Naive thymus-derived CD4-positive, alpha-beta T cell (primary cell): ENCODE measurements at places on chromosomes 2 and 18. TPM values are rescaled to one million over a fixed set of nuclear protein-coding genes. Genes with fewer than 3 reads are reported as not detected.

Gene OSR1
- total RNA-seq: not detected

DNA sequence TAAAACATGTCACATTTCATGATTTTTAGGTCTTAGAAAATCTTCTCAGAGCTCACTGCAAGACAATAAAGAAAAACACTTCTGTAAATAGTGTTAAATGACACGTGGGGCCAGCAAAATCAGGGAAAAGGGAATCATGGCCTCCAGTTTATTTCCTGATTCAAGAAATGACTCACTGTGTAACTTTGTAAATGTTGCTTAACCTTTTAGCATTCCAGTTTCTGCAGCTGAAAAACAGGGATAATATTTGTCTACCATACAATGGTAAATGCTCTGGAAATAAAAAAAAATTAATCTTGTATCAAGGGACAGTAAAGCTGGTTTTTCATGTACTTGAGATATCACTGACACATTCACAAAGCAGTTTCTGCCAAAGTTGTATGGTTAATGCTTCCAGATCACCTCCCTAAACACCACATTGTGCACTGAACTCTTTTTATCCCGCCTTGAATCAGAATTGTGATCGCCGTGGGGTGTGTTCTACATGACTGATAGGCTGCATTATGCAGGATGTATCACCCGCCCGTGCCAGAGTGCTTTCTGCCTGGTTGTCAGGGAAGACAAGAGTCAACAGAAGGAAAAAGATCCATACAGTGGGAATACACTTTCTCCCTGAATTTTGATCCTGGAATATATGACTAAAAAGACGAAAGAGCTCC is 238.8 kb downstream of the IKZF2 start:
- no peak for DNase-seq

GRCh38 chr2:25131567-25132298 is 36.6 kb downstream of the POMC start:
- no peak for DNase-seq

Gene CSRNP3
- total RNA-seq: not detected

GRCh38 chr2:66489436-66489835 is 54.5 kb downstream of the MEIS1 start:
- DNase-seq: no peak

DNA sequence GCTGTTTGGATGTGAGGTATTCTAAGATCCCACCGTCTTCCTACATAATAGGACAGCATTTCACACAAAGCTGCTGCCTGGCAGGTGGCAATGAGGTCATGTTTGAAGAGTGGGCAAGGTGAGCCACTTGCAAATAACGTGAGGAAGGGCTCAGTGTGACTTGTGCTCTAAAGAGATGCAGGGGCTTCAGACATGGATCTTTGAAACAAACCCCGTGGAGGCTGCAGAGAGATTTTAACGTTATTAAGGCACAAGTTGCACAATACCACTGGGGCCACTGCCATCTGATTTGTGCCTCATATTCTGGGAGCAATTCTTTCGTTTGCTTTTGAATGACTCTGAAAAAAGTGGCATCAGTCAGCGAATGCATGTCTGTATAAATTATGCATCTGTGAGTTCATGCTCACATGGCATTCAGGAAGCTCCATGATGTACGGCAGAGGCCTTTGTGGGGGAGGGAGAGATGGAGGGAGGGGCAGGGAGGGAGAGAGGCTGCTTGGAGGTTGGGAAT is 362.0 kb downstream of the SOX11 start:
- DNase-seq: no peak

DNA sequence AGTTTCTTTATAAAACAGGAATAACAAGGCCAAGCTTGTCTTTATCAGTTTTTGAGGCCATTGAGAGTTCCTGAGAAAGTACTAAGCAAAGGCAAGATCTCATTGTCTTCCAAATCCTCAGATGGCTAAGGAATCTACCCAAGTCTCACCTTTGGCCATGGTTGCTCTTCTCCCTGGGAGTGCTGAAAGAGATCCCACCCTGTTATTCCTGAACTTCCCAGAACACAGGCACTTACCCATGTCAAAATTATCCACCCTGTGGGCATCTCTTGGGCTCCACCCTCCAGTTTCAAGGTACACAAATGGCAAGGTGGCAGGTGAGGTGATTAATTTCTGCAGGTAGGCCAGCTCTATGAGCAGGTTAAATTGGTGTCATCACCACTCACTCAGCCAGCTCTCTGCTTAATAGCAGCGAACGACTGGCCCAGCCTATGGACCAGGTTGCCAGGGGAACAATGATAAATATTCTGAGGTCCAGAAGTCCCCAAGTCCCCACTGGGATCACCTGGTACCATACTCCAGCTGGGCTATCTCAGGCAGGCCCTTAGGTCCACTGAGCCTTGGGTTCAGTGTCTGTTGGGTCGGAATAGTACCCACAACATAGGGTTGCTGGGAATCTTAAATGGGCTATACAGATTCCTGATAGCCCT is 2.3 kb upstream of the SPRED2 start:
- no peak for DNase-seq

DNA sequence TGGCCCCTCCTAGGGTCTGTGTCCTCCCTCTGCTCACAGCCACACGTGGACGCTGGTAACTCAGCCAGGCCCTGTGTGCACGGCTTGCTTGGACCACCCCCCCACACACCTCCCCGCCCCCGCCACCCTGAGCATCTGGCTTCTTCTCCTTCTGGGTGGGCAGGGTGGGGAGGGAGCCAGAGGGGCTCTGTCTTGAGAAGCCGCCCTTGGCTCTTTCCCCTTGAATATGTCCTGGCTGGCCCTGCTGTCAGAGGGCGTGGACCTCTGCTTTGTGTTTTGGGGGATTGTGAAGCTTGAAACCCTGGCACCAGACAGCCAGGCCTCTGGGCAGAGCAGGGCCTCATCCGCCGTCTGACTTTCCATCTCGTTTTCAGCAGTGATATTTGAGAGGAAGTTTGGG is 72.1 kb downstream of the GLI2 start:
- no peak for DNase-seq

Gene ZSWIM2
- not detected for total RNA-seq

Gene SOWAHC
- total RNA-seq: 1.2 TPM

Gene SCN2A
- total RNA-seq: not detected

GRCh38 chr18:8003878-8004675 is 437.0 kb downstream of the PTPRM start:
- no peak for DNase-seq

Gene GALNT14
- not detected in 2 replicates for total RNA-seq

- DNase-seq: no peak
Observed at GRCh38 chr2:105325389-105325963, 4.1 kb downstream of the TGFBRAP1 start.

Gene RETREG2
- total RNA-seq: 70.2 TPM

DNA sequence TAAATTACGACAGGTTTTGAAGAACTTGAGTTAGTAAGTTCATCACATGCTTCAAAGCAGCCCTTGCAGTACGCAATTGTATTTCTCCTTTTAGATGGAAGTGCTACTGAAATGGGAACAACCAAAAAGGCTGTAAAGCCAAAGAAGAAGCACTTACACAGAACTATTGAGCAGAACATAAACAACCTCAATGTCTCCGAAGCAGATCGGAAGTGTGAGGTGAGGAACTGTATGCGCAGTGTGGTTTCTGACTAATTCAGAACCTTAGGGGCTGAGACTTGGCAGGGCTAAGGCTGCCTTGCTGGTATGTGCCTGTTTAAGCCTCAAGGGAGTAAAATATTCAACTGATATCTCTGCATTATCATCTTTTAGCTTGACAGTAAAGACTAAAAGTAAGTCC is 8.4 kb downstream of the NCAPH start:
- DNase-seq: no peak

Gene GPC1
- 4.4 and 4.5 TPM in 2 replicates for total RNA-seq

DNA sequence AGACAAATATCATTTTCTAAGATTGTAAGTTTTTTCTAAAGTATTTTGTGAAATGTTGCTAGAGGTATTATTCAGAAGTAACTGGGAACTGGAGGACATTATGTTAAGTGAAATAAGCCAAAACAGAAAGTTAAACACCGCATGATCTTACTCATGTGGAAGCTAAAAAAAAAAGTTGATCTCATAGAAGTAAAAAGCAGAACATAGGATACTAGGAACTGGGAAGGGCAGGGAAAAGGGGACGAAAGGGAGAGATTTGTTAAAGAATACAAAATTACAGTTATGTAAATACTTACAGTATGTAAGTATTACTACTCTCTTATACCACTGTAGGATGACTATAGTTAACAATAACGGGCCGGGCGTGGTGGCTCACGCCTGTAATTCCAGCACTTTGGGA is 46.7 kb upstream of the CDKL4 start:
- no peak for DNase-seq

Gene STPG4
- 0.24 TPM for total RNA-seq

Gene OBSL1
- total RNA-seq: 0.19 TPM

Gene APCDD1
- total RNA-seq: 0.81 TPM

GRCh38 chr18:21210278-21210677 is 31.8 kb upstream of the GREB1L start:
- no peak for DNase-seq

DNA sequence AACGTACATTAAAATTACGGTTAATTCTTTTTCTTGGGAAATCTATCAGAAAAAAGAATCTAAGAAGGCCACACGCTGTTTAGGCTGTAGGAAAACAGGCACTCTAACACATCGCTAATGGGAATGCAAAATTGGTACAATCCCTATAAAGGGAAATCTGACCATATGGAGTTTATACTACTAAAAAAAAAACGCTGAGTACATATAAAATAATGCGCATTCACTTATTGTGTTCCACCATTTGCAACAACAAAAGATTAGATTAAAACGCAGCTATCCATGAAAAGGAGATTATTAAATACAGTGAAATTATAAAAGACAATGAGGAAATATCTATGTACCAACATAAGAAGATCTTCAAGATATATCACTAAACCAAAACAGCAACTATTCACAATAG is 62.8 kb downstream of the SMC6 start:
- no peak for DNase-seq

Gene INO80D
- total RNA-seq: 43.1 TPM

Gene RPRD1A
- 51.3 TPM for total RNA-seq

- DNase-seq: no peak
Observed at GRCh38 chr2:172052000-172052983, 33.0 kb upstream of the DLX1 start.

Gene FBXO15
- total RNA-seq: 1.3 TPM

GRCh38 chr2:170715062-170715931 is at the start of gene SP5:
Gene SP5, plus strand, starts transcription at chr2:170715337. Its CDS starts 176 bp downstream, at chr2:170715513.
- DNase-seq: peak; percentile 56

Gene HOXD12
- not detected for total RNA-seq

- no peak for DNase-seq
Observed at GRCh38 chr2:99689145-99689742, 199.4 kb upstream of the REV1 start.

Gene RIT2
- not detected for total RNA-seq

DNA sequence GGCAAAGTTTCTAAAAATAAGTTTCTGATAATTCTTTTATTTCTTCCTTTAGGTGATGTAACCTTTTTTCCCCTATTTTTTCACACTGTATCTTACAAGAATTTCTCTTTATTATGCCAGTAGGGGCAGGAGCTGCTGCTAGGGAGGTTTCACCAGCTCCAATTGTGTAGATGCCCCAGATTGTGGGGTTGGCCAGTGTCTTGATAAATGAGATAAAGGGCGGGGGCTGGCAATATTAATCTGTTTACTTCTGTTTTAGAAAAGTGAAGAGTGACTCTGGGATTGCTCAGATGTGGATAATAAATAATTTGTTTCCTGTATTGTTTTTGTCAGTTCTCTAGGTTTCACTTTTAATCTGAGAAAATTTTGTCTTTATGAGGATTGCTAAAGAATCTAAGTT is 190.4 kb downstream of the MC4R start:
- DNase-seq: no peak

DNA sequence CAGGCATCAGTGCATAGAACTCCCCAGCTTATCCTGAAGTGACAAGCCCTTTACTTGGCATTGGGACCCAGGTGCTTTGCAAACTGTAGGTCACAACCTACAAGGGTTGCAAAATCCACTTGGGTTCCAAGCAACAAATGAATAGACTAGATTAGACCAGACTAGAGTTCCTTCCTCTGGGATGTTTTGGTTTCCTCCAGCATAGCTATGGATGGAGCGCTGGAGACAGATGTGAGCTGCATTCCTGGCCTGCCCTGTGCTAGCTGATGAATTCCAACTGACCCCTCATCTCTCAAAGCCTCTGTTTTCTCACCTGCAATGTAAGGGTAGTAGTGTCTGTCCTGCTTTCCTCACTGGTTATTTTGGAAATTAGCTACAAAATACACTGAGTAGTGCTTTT is 86.2 kb downstream of the NPAS2 start:
- no peak for DNase-seq

DNA sequence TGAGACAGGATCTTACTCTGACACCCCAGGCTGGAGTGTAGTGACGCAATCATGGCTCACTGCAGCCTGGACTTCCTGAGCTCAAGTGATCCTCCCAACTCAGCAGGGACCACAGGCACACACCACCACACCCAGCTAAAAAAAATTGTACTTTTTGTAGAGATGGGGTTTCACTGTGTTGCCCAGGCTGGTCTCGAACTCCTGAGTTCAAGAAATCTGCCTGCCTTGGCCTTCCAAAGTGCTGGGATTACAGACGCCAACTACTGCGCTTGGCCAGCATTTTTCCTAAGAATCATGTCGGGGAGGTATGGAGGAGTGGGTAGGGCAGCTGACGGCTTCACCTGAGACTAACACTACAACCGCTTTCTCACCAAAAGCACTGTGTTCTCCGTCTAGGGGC is 50.4 kb downstream of the CYP26B1 start:
- DNase-seq: no peak

Gene NGEF
- total RNA-seq: not detected in 2 replicates

DNA sequence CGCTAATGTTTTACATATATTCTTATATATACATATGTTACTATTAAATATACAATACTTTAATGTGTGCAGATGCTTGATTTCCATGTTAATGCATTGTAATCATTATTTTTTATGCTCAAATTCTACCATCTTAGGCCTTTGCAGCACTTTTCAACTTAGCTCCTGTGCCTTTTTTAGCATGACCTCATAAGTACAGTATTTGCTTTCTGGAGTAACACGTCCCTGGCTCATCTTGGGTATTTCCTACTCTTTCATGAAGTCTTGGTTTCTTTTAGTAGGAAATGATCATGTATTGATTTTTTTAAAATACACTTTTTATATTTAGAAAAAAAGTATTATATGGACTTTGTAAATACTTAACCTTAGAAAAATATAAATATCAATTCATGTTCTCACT is 36.5 kb downstream of the CAB39 start:
- no peak for DNase-seq

Gene MAP4K3
- 19.9 TPM for total RNA-seq

GRCh38 chr2:173903601-173904394 is 61.4 kb downstream of the SP3 start:
- DNase-seq: no peak

DNA sequence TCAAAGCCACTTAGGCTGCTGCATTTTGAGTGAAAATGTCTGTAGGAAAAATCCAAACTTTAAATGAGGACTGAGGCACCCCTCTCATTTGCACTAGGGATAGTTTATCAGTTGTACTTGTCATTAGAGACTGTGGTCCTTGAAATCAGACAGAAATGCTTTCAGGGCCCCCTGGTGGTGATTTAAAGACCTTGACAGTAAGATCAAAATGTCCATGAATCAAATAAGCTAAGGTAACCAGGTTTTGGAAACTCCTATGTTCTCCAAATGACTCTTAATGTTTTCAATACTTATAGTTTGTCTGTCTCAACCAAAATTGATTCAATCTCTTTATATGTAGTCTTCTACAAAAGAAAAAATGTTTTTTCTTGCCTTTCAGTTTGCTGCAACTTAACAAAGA is 28.8 kb upstream of the DDX18 start:
- DNase-seq: no peak
